ENCODE measurements at places on chromosomes 7 and 10.
A peak's percentile ranks its signal among the peaks of the same experiment; 100 is the strongest.

DNA sequence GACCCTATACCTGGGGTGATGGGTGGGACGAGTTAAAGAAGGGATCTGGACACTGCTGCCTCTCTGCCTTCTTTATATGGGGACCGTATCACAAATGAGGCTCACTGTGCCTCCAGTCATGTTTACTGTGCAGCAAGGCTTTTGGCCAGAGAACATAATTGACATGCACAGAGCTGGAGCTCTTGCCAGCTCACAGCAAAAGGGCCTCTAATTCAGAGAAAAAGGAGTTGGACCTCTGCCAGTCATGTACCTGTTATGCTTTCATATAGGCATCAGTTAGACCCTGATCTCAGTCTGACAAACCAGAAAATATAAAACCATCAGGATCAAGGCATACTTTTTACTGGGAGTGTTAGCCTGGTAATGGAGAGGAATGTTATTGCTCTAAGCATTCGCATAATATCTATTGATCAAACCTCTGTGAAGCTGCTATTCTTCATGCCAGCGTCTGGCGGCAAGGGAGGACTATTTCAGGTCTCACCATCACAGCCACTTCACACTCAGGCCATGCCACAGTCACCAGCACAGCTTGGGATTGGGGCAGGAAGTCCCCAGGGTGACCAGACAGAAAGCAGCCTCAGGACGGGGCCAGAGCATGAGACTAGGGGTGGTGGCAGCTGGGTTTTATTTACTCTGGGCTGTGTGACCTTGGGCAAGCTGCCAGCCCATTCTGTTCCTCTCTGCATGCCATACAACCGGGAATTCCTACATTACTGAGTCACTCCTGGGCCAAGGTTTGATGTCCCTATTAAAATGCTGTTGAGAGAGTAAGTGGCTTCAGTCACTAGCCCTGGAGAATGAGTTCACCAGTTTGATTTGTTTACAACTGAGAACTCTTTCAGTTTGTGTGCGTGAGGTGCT lies 90.1 kb downstream of the NPSR1 start:
- DNase-seq: no peak

GRCh38 chr10:123147635-123148413 lies at the start of gene HMX2:
TSS of gene HMX2 (plus strand) at chr10:123148136. CDS start at chr10:123148379, 243 bp downstream.
- DNase-seq: peak; percentile 75

GRCh38 chr10:119701861-119702260 lies 24.0 kb upstream of the INPP5F start:
- no peak for DNase-seq

DNA sequence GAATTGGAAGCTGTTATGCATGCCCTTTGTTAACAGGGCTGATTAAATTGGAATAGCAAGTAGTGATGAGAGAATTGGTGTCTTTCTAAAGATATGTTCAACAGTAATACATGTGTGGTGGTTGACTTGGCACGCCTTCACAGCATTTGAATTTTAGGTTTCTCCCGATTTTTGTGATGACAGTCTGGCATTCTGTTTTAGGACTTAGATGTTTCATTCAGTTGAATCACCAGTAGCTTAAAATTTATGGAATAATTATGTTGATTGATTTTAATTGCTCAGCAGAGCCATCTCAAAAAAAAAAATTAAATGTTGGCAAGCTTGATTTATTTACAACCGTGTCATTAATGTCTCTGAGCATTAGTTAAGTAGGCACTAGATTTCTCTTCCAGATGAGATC lies 219.7 kb downstream of the CSTF2T start:
- DNase-seq: no peak

GRCh38 chr10:45375101-45375500 lies 1.1 kb downstream of the ALOX5 start:
- no peak for DNase-seq

GRCh38 chr7:120805636-120806388 lies 52.1 kb downstream of the TSPAN12 start:
- peak; percentile 58 for DNase-seq

GRCh38 chr7:128880791-128881457 lies 18.3 kb downstream of the ATP6V1F start:
- DNase-seq: no peak

DNA sequence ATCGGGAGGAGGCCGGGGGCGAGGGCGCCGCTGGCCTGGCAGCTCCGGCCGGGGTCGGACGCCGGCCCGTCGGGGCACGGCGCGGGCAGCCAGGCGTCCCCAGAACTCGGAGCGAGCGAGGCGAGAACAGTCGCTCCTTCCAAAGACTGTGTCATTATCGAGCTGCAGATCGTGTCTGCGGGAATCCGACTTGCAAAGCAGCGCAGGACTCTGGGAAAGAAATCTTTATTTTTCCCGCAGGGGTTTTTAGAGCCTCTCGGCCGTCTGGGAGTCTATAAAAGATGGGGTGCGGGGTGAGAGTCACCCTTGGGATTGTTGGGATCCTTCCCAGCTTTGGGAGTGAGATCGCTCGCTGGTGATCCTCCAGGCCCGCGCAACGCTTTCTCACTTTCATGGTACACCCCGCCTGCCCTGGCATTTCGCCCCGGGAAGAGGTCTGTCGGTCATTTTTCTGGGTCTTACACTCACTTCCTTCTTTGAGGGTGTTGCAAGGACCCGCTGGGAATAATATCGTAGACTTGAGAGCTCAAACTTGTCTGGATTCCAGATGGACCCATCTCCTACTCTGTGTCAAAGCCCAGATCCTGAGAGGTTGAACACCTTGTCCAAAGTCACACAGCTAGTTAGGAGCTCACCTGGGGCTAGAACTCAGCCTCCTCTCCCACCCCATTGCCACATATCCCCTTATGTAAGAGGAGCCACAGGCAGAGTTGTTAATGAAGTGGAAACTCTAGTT lies 1.0 kb downstream of the UBTD1 start:
- DNase-seq: no peak

DNA sequence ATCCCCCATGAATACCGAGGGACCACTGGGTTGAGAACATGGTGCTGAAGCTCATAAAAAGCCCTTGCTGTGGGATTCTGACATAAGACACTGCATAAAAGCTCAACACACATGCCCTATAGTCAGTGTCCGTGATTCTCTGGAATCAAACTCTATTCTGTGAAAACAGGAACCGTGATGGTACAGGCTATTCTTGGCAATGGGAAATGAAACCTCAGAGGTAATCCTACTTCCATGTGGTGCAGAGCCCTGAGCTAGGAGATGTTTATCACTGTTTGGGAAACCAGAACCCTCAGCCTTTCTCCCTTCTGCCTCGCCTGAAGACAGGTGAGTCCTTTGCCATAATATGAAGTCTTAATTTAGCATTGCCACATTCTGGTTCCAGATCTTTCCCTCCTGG lies 80.8 kb upstream of the PRSS1 start:
- no peak for DNase-seq

DNA sequence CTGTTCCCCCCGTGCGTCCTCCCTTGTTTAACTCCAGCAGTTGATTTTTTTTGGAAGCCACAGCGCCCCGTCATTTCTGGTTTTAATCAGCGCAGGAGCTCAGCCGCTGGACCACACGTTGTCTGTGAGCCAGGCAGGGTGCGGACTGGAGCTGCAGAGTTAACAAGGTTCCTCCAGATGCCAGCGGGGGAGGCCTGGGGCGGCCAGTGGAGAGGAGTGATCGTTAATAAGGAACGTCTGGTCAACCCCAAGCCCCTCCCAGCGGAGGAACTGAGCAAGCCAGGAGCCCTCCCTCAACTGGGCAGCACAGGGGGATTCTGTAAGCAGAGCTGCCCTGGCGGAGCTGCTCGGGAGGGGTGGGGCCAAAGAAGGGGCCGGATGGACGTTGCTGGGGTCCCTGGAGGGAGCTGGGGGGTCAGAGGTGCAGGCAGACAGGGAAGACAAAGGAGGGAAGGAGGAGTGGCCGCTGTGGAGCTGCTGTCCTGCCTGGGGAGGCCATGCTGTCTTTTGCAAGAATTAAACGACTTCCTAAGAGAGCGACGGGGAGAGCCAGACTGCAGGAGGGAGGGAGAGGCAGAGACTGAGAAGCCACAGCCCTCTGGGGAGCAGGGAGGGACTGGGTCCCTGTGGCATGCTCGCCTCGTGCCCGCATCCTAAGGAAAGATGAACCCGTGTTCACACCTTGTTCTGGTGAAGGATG lies 537.1 kb upstream of the FOXK1 start:
- DNase-seq: no peak

- DNase-seq: no peak
Measured at GRCh38 chr7:80374321-80374720, 137.5 kb downstream of the GNAT3 start.

GRCh38 chr7:42395607-42396006 lies 158.6 kb upstream of the GLI3 start:
- DNase-seq: no peak

GRCh38 chr7:25313526-25313925 lies 85.2 kb upstream of the NPVF start:
- no peak for DNase-seq

DNA sequence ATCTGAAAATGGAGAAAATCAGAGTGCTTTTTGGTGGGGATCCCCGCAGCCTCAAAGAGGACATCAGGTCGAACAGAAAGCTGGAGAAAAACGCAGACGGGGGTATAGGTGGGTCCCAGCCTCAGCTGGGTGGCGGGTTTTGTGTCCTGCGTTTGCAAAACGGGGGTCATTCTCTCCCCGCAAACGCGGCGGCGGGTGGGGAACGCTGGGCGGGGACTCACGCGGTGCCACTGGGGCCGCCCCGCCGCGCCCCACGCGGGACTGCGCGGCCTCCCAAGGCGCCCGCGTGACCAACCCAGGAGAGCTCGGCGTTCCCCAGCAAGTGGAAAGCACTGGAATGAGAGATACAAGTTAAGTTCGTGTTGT lies 806 bp upstream of the VIPR2 start:
- DNase-seq: no peak

DNA sequence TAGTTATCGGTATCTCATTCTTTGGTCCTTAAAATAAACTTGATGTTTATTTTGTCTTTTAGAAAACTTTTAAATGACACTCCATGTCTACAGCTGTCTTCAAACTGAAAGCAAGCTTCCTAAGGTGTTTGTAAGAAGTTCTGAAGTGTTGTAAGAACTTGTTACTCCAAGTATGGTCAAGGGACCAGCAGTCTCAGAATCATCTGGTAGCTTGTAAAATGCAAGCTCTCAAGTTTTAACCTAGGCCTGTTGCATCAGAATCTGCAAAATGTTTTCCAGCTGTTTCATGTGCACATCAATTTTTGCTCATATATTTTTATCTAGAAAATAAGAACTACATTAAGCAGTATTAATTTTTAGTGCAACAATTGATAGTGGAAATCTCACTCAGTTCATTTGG lies 104.1 kb downstream of the THSD7A start:
- no peak for DNase-seq

GRCh38 chr10:11958956-11959355 lies 83.7 kb downstream of the UPF2 start:
- DNase-seq: no peak

GRCh38 chr10:84588426-84588825 lies 260.0 kb downstream of the CCSER2 start:
- no peak for DNase-seq

- DNase-seq: no peak
Measured at GRCh38 chr10:9075420-9075819, 1020.9 kb downstream of the GATA3 start.

DNA sequence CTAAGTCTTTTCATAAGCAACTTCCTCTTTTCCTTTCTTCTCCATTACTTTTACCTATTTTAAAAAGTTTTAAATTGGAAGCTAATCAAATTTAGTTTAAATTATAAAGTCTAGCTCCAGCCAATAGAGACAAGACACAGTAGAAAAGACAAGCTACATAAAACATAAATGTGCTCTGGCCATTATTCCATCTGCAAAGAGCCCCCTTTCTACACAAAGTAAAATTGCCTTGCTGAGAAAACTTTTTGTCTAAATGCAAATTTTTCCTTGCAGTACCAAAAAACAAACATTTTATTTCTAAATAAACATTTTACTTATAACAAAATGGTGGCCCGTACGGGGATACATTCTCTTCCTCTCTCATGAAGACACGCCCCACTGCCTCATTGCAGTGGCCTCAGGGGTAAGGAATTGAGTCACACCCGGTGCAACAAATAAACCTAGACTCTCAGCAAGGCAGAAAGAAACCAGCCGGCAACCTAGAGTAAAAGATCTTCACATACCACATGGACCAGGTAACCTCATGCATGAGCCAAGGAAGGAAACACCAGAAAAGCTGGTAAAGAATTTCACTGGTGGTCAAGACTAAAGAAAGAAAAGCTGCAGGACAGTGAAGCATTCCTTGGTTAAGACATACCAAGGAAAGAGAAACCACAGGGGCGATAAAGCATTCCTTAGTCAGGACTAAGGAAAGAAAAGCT lies 71.6 kb upstream of the ZNF746 start:
- DNase-seq: no peak

DNA sequence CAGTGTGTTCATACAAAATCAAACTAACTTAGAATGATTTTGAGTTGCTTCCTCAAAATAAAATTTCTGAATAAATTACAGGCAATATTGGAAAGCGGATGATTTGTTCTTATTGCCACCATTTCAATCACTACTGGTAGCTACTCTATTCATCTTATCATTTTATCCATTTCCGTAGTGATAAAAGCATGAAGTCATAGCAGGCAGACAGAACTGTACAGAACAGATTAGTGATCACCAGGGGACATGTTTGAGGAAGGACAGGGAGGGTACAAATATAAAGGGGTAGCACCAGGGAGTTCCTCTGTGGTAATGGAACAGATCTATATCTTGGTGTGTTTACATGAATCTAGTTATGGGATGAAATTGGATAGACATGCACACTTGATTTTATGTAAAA lies 138.5 kb downstream of the WNT2 start:
- no peak for DNase-seq

GRCh38 chr7:151085691-151086620 lies at the start of gene AGAP3:
TSS of gene AGAP3 (plus strand) at chr7:151086475. CDS start at chr7:151086742, 267 bp downstream.
- peak; percentile 84 for DNase-seq

GRCh38 chr7:156475666-156476065 lies 164.9 kb upstream of the RNF32 start:
- no peak for DNase-seq

DNA sequence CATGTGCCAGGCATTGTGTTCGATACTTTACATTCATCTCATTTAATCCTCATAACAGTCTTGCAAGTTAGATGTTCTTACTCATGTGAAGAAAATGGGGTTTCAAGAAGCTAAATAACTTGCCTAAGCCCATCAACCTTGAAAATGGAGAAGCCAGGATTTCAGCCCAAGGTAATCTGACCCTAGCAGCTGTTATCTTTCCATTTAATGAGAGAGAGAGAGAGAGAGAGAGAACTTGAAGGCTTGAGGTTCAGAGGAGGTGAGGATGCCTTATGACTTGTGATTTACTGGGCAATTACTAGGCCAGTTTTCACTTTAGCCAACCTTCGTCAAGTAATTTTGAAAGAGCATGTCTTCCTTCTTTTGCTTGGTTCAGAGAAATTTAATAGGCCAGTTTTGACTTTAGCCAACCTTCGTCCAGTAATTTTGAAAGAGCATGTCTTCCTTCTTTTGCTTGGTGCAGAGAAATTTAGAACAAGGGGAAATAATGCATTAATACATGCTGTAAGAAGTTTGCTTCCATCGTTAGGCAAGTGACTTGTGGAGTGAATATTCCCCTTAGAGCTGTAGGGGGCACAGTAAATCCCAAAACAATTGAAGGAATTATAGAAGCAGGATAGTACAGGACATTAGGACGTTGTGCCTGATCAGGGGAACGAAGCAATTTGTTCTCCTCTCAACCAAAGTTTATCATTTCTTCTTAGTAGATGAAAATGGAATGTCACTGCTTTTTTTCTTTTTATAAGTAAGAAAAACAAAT lies 143.0 kb upstream of the BMPER start:
- DNase-seq: no peak
